ENCODE measurements at places on chromosomes 7 and 10.

- DNase-seq = no peak
Measured at GRCh38 chr10:74988054-74988775, 123.2 kb upstream of the SAMD8 start.

DNA sequence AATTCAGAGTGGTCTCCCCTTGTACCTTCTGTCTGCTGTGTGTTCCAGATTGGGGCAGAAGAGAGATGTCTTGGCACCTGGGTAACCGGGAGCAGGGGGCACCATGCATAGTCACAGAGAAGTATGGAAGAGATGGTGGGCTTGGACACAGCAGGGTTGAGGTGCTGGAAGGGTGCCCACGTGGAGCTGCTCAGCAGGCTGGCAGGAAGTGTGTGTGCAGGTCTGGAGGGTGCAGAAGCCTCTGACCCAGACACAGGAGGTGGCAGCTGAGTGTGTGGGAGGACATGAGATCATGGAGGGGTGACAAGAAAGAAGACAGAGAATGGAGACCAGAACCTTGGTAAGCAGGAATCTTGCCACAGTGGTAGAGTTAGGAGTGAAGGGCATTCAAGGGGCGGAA lies 42.3 kb upstream of the DUSP5 start:
- no peak for DNase-seq

- DNase-seq = no peak
Measured at GRCh38 chr7:6446838-6447580, 745 bp downstream of the DAGLB start.

DNA sequence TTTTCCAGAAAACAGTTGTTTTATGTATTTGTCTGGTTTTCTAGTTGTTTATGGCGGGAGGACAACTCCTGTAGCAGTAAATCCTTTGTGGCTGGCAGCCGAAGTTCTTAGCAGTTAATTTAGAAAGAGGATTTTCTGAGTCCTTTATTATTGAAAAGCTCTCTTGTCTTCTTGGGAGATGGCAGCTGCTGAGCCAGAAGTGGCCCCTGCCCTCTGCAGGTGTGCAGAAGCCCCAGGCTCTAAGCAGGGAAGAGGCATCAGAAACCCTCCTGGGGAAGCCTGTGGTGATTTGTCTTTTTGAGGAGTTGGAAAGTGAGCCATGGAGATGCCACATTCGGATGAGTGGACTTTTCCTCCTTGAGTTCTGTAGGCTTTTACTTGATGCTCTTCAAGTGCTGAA lies 106.3 kb downstream of the GLRX3 start:
- DNase-seq = no peak

DNA sequence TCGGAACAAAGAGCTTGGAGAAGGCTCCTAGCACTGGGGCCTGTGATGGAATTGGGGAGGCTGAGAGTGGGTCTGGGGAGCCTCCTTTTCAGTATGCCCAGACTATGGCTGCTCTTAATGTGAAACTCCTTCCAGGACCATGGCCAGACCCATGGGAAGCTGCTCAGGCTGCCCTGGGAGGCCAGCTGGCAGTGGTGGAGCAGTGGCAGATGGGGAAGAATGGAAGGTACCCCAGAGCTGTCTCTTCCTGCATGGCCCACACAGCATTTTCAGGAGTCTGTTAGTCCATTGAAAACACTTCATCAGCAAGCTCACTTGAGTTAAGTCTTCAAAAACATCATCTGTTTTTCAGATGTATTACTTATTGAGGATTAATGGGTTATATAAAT lies 18.5 kb downstream of the NACAD start:
- no peak for DNase-seq
